ENCODE measurements at places on chromosomes 6 and 20. TPM values are rescaled to one million over a fixed set of nuclear protein-coding genes. Genes with fewer than 3 reads are reported as not detected.
A peak's percentile ranks its signal among the peaks of the same experiment; 100 is the strongest.

MEI4 gene
- not detected for total RNA-seq

EYA2 gene
- total RNA-seq: not detected

WFDC2 gene
- total RNA-seq: not detected

BTN1A1 gene
- not detected for total RNA-seq

ZNF165 gene
- total RNA-seq: 0.20 TPM

ETV7 gene
- total RNA-seq: 0.22 TPM

CCN6 gene
- total RNA-seq: not detected

SYNDIG1 gene
- not detected for total RNA-seq

GABRR2 gene
- total RNA-seq: 0.40 TPM

RNASET2 gene
- 8.1 TPM for total RNA-seq

GSS gene
- 61.1 TPM for total RNA-seq

DNA sequence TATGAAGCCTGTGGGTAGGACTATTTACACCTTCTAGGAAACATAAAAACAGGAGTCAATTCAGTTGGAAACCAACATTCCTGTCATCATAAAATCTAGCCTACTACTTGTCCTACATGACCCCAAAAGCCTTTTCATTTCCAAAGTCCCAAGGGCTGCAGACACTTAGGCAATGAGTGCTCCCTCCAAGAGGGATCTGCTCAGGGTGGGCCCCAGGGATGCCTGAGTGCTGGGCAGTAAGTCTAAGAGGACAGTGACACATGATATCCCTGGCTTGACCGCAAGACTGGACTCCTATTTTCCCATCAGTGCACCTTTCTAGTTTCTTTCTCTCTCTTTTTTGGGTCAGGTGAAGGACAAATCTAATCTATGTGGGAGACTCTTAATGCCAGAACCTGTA is 1101.3 kb downstream of the GRIK2 start:
- no peak for DNase-seq

- no peak for DNase-seq
Measured at GRCh38 chr20:44195605-44196004, 8.6 kb upstream of the JPH2 start.

- DNase-seq: no peak
Measured at GRCh38 chr6:111850295-111850937, 22.8 kb downstream of the FYN start.

- no peak for DNase-seq
Measured at GRCh38 chr20:39302312-39302711, 340.2 kb downstream of the DHX35 start.

DNA sequence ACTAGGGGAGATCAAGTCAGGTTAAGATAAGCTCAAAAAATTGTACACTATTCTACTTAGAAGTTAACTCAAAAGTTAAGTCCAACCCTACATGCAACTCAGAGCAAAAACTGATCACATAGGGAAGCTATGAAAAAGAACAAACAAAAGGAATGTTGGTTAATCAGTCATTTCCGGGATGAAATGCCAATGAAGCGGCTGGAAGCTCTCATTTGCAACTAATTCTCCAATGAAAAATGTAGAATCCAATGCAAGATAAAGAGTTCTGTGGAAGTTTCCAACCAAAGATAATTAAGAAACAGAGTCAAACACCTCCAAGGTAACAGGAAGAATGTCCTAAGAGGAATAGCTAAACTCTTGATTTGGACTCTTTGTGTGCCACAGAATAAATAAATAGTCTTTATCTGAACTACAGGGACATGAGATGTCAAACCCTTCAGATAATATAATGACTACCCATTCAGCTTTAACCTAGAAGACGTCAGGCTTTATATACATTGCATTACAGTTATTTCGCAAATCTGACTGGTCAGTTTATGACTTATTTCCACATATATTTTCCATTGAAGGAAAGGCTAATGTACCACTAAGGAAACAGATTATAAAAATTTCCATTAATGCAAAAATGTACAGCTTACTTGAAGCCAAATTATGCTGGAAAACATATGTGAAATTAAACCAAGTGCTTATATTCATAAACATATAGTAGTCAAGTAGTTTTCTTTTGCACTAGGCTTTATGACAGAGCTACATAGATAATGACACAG is 48.0 kb upstream of the DST start:
- DNase-seq: peak; percentile 77

- DNase-seq: no peak
Measured at GRCh38 chr6:157229132-157229618, 94.1 kb downstream of the TMEM242 start.

DNA sequence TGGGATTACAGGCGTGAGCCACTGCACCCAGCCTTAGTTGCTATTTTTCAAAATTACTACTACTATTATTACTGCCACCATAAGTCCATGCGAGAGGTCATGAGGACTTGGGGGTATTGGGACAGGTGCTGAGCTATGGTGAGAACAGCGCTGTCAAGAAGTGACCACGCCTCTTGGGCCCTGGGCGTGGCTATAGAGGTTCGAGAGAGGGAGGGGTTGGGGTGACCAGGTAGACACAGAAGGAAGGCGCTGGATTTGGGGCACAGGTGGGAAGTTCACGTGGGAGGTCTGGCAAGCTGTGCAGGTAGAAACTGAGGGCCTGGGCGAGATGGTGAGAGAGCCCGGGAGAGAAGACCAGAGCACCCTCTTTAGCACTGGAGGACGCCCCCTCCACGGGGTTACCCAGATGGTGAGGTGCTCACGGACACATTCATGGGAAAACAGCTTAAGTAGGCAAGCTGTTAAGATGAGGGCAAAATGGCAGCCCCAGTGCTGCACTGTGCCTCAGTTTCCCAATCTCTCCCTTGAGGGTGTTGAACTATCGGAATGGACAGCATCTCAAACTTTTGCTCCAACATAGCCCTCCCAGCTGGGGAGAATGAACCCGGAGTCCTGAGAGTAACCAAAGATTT is 61.0 kb downstream of the RAB44 start:
- no peak for DNase-seq

- no peak for DNase-seq
Measured at GRCh38 chr20:2449386-2449785, 21.2 kb downstream of the SNRPB start.

DNA sequence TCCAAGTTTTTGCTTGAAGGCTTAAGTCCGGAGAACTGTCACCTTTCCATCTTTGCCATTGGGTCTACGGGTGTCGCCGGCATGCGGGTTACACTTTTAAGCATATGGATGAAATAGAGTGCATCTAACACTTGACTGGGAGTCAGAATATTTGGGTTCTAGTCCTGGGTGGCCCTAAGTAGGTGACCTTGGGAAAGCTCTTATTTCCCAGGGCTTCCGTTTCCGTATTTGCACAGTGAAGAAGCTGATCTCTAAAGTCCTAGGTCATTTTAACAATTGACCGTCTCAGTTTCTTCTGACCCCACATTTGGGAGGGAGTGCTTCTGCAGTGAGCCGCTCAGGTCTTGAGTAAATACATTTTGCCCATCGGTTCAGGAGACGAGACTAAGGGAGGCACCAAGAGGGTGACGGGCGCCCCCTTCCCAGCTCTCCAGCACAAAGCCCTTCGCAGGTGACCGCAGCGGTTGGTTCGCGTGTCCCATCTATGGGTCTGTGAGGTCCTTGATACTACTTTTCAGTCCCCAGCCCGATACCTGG is 651 bp upstream of the BLTP3A start:
- peak; percentile 52 for DNase-seq

DNA sequence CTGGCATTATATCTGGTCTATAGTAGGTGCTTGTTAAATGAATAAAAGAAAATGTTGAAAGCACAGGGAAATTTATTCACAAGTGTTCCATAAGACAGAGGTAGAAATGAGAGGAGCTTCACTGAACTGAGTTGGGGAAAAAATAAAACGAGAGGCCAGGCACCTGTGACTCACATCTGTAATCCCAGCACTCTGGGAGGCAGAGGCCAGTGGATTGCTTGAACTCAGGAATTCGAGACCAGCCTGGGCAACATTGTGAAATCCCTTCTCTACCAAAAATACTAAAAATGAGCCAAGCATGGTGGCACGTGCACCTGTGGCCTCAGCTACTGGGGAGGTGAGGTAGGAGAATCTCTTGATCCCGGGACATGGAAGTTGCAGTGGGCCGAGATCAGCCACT is 28.1 kb upstream of the IBTK start:
- DNase-seq: no peak

- DNase-seq: no peak
Measured at GRCh38 chr6:86526238-86526637, 411.1 kb upstream of the HTR1E start.

DNA sequence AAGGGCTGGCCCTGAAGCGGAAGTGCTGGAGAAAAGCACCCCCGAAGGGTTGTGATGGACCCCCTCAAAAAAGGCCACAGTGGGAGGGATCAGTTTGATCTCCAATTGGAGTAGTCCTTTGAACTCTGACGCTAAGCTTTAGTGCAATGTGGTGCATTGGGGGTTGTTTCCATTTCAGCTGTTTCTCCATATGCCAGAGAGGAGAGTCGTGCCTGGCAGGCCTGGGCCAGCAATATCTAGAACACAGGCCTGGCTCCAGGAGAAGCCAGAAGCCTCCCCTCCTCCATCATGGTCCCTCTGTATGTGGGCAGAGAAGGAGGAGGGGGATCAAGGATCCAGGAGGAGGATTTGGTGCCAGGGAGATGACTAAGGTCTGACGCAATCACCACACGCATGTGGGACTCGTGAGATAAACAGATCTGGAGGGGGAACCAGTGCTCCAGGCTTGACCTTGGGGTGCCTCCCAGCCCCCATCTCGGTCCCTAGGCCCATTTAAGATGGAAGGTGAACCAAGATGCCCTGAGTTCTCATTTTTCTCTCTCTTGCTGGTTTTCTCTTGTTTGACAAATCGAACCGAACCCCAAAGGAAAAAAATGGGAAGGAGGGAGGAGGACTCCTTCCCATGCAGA is 517.4 kb upstream of the JARID2 start:
- DNase-seq: no peak

DNA sequence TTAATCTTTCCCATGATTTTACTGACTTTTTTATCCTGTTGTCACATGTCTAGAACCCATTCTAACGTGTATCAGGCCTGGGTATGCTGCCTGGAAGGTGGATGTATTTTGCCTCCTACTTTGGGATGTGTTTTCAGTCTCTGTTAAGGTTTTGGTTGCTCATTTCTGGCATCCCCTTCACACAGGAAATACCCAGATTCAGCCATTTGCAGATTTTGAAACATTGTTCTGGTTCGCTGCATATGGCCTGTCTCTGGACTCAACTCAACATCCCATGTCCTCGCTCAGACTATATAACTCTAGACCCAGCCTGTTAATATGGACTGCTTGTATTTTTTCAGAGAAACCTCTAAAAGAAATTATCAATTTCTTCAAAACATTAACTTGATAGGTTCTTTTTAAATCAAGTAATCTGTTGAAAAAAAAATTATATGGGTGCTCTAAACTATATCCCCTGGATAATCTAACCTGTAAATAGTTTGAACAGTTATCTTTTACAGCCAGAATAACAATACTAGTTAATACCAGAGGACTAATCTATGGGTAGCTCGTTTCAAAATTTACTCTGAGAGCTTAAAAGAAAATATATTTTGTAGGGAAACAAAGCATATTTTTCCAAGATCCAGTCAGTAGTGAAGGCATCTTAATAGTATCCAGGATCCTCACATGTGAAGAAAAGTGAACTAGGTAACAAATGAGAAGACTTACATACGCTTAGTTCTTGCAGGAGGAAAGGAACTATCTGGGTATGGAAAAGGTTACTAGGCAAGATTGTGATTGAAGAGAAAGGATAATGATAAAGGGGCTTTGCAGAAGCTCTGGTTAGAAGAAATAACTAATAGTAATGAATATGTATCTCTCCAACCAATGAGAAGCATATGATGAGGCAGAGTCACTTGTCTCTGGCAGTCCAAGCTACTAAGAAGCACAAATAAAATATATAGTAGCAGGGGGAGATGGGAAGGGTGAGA is 23.4 kb upstream of the HLA-DQB1 start:
- peak; percentile 15 for DNase-seq

- no peak for DNase-seq
Measured at GRCh38 chr20:58791286-58791685, 59.4 kb downstream of the GNAS-AS1 start.

- DNase-seq: no peak
Measured at GRCh38 chr6:45450831-45451230, 73.1 kb upstream of the SUPT3H start.

DNA sequence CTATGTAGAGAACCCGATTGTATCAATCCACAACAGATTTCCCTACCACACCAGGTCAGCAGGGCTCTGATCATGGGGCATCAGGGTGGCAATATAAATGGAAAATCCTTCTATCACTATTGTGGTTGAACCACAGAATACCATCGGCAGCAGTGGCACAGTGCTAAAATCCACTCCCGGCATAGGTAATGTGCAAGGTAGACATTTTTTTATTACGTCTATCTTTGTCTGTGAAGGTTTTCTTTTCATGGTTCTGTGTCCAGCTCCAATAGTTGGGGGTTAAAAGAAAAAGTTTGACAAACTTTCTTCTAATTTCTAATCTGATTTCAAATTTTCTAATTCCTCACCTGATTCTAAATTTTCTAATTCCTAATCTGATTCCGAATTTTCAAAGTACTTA is 302.7 kb upstream of the PREP start:
- DNase-seq: no peak

GRCh38 chr6:118740372-118740771 is 89.0 kb upstream of the CEP85L start:
- DNase-seq: no peak

GRCh38 chr6:108836061-108836460 is 12.2 kb upstream of the ARMC2 start:
- DNase-seq: no peak

DNA sequence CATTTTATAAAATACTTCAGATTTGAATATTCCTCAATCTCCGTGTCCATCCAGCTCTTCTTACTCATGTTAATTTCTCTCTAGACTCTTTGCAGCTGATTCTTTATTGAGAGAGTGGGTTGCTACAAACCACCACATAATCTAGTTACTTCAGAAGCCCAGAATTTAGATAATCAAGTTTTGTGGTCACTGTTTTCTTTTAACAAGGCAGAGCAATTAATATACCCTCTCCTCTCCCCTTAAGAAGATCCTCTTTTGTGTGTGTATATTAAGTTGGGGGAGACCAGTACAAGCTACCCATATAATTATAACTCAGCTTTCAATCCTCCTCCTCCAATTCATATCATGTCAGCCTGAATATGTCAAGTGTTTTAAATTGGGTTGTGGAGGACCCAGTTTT is 95.1 kb downstream of the IRAK1BP1 start:
- no peak for DNase-seq

DNA sequence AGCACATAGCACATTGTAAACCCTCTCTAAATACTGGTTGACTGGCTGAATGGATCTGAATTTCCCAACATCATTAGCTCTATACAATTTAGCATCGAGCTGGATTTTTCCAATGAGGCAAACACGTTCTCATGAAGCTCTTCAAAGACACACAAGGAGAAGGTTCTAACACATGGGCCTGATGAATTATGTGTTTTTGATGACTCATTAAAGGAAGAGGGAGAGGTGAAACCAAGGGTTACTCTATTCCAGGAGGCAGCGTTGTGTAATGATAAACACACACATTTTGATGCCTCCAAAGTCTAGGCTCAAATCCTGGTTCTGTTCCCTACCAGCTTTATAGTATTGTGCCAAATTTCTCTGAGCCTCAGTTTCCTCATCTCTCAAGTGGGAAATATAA is 84.3 kb downstream of the PFDN4 start:
- peak; percentile 54 for DNase-seq

- DNase-seq: peak; percentile 81
Measured at GRCh38 chr20:2206957-2207769, 88.6 kb upstream of the TGM3 start.

Measured in lung microvascular endothelial cell (primary cell).